Cardiac septum (tissue), 1 donor: ENCODE measurements at places on chromosomes 4 and X. TPM values are rescaled to one million over a fixed set of nuclear protein-coding genes. Genes with fewer than 3 reads are reported as not detected.

DNA sequence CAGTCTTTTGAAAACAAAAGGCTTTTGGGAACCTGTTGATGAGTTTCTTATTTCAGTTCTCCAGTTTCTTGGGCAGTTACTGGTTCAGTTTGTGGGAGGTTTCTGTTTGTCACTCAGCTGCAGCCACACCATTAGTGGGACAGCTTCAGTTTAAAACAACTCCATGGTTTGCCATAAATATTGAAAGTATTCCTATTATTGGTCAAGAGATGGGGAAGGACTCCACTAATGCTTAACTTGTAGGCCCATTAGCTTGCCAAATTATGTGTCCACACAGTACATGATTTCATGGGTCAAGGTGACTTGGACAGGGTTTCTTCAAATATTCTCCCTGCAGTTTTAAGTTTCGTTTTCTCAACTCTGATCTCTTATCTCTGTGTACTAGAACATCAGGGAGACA, 15.5 kb upstream of the ASIC5 start:
- DNase-seq = no peak

DNA sequence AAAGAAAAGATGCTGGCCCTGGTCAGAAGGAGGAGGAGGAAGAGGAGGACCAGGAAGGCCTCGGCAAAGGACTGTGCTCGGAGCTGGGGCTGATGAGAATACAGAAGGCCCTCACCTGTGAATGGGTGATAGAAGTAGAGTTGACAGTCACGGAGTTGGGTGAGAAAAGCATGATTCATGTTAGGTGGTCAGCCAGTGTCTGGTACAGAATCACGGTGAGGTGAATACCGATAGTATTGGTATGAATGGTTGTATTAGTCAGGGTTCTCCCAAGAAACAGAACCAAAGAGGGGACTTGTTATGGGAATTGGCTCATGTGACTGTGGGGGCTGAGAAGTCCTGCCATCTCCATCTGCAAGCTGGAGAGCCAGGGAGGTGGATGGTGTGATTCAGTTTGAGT, 32.5 kb upstream of the FAM156A start:
- no peak for DNase-seq

DNA sequence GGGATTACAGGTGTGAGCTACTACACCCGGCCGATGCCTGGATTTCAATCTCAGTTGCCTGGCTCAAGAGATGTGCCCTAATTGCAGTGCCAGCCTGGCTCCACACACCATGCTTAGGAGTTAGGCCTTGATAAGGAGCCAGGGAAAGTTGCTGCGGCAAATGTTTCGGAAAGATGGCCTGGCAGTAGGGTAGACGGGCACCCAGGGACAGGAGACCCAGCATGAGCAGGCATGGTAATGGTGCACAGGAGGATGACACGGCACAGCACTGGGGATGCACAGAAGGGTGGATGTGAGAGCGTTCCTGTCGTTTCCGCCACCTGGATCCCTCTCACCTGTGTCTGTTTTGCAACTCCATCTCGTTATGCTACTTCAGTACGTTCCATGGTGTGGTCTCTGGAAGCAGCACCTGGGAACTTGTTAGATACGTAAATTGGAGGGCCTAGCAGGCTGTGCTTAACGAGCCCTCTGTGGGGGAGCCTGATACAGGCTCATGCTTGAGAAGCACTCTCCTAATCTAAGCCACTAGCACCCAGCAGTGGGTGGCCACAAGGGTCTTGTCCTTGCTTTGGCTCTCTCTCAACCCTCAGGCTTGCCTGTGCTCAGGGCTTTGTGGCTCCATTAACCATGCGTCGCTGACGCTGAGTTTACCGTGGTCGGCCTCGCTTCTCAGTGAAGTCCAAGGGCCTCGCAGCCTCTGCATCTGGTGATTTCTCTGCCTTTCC, 20.3 kb downstream of the RNF4 start:
- DNase-seq = no peak

GRCh38 chr4:1047106-1047975, 35.9 kb downstream of the FGFRL1 start:
- peak; percentile 64 for DNase-seq

GRCh38 chrX:46903458-46904242, 8.6 kb upstream of the JADE3 start:
- peak; percentile 84 for DNase-seq

The STK32B gene
- total RNA-seq = 0.22 TPM

The TLR3 gene
- total RNA-seq = 2.3 TPM
